Right renal cortex interstitium (tissue), 3 donors: ENCODE measurements at places on chromosomes 11 and 22. TPM values are rescaled to one million over a fixed set of nuclear protein-coding genes. Genes with fewer than 3 reads are reported as not detected.

Gene TYR
- polyA plus RNA-seq = 0.08 TPM

Gene BLID
- not detected for polyA plus RNA-seq

Gene CDC42EP2
- 6.5 TPM for polyA plus RNA-seq

GRCh38 chr11:11247086-11247485 lies 106.0 kb downstream of the CSNK2A3 start:
- DNase-seq = no peak

- DNase-seq = no peak
Observed at GRCh38 chr22:35597692-35598395, 19.3 kb downstream of the MB start.

GRCh38 chr11:5600374-5600851 lies 4.0 kb downstream of the TRIM6 start:
- DNase-seq = peak; percentile 31

DNA sequence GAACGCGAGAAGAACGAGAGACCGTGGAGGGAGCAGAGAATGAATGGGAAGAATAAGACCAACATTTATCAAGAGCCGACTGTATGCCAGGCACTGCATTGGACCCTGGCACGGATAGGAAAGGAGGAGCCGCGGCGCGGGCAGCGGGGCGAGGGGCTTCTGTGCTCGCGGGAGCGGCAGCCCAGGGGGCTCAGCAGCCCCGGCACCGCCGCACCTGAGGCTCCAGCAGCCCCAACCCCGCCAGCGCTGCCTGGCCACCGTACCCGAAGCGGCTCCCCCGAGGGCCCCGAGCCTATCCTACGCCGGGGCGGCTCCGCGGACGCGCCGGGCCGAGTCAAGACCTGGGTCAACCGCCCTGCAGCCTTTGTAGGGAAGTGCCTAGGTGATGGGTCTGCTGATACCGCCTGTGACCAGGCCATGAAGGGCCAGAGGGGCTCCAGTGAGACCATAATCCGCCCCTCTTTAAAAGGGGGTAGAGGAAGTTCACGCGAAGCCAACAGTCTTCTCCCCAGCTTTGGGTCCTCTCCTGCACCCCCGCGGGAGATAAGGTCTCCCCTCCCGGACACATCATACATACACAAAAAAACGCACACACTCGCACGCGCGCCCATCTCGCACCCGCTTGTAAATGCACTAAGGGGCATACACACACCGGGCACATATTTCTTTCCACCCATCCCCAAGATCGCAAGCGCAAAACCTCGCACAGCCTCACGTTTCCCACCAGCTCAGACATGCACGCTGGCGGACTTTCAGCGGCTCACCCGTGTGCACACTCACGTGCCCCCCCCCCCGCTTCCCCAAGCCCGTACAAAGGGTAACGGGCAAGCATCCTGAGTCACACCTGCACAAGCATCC lies 935 bp upstream of the RTN4RL2 start:
- no peak for DNase-seq

DNA sequence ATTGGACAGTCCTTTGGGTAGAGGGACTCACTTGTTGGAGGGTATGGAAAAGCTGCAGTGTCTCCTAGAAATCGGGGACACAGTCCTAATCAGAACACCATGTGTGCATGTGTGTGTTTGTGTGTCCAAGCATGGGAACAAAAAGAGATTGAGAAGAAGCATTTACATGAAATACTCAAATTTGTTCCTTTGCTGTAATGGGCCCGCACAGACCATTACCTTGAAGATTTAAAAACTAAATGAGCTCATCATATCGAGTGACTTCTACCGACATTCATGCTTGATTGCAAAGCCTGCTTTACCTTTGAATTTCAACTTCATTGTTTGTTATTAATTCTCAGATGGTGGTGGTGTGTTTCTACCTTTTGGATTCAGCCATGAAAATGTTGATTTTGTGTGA lies 106.9 kb downstream of the ZBTB16 start:
- no peak for DNase-seq

- no peak for DNase-seq
Observed at GRCh38 chr11:123164732-123165450, 30.2 kb downstream of the CLMP start.

DNA sequence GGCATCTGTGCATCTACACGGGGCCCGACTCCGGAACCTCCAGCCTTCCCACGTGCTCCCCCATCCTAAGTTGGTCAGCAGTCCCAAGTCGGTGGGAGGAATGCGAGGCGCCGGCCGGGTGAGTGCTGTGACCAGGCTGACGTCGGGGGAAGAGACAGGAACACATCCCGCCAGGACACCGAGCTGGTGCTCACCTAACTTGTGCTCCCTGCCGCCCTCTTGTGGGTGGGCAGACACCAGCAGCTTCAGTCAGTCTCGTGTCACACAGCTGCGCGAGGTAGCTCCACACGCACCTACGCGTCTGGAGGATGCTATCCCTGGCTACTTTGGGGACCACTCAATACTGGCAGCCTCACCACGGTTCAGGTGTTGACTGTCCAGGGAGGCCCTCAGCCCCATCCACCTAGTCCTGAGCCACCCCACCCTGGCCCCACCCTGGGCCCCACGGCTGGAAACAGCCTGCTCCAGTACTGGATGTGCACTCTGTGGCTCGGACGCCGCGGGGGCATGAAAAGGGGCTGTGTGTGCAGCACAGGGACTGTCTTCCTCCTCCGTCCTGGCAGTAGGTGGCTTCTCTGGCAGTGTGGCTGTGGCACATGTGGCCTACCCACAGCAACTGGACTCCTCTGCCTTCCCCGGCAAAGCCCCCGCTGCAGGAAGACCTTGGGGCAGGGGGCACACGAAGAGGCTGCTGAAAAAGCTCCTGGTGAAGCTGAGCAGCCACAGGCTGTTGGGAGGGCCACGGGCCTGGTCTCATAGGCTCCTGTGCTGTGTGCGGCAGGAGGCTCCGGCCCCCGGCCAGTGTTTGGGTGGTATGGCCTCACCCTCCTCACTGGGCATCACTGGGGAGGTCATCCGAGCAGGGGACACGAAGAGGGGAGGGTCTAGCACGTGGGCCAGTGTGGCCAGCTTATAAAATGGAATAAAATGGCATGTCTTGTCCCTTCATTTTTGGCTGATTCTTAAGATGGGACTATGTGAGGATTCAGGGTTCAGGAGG lies 11.2 kb upstream of the BID start:
- no peak for DNase-seq

GRCh38 chr11:36431429-36432092 lies 78.5 kb downstream of the TRAF6 start:
- DNase-seq = no peak

GRCh38 chr11:105553025-105553424 lies 56.8 kb upstream of the GRIA4 start:
- no peak for DNase-seq

GRCh38 chr11:129191649-129192048 lies 476 bp downstream of the ARHGAP32 start:
- DNase-seq = no peak

DNA sequence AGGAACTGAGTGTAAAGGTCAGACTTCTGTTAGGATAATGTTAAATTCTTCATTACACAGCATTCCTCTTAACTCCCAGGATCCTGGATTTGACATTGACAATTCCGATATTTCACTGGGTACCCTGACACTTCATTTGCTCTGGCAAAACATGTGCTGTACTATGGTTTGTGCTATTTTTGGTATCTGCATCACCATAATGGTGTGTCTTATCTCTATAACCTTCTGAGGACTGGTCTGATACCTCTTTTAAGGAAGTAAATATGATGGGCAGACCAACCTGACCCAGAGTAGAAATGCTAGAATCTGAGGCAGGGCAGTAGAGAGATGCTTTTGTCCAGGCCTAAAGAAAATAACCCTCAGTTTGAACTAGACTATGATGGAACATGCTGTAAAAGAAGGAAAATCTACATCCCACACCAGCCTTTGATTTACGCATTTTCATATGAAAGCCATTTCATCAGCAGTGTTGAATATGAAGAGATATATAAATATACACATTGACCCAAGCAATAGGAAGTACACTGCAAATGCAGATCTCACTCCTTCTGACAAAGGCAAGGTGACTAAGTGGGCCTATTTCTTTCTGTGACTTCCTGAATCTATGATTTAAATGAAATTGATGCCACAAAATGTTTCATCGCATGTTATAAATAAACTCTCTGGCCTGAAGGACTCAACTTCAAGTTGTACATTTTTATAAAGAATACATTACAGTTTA lies 966.7 kb downstream of the DLG2 start:
- DNase-seq = no peak

DNA sequence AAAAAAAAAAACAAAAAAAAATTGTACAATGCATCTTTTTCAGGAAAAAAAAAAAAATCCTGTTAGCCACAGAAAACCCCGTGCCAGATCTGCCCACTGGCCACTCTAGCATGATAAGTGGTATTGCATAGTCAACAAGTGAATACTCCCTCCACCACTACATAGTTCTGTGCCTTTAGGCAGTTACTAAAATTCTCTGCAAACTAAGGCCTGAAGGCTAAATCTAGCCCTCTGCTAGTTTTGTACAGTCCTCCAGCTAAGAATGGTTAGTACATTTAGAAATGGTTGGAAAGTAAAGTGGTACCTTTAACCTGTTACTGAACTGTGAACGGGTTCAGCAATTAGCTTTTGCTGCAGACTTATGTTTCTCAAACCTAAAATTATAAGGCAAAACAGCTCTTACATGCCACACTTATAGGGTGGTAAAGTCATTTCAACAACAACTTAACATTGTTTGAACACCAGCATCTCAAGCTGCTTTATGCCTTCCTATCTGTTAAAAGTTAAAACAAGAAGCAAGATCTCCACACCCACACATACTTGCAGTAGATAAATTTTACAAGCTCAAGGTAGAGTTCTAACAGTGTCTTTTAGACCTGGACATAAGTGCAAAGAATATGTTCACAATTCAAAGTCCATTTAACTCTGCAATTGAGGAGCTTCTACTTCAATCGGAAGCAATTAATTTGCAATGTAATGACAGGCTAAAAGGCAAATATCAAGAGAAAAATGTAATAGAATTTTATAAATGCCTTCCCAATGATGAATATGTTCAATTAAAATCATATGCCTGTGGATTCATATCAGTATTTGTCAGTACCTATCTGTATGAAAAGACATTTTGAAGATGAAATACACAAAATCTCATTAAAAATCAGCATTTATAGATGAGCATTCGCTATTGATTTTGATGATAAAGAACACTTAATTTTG lies 7.3 kb downstream of the C11orf71 start:
- DNase-seq = no peak
